Vagina (tissue), 2 donors: ENCODE measurements at places on chromosomes 5 and 9. TPM values are rescaled to one million over a fixed set of nuclear protein-coding genes. Genes with fewer than 3 reads are reported as not detected.

Gene SPATA31E1
- total RNA-seq: not detected

Gene LCN15
- total RNA-seq: not detected

Gene PAEP
- not detected for total RNA-seq

Gene FIBCD1
- not detected for total RNA-seq

Gene PITX1
- 141 TPM for total RNA-seq

Gene CD74
- 530 TPM for total RNA-seq

Gene ELOVL7
- total RNA-seq: 3.9 TPM

Gene SLC1A3
- total RNA-seq: 18.9 TPM

Gene CDKN2A
- total RNA-seq: 25.8 TPM

Gene CTNNA1
- 304 TPM for total RNA-seq

Gene ADRA1B
- total RNA-seq: 0.74 TPM

Gene SLC25A2
- not detected for total RNA-seq

Gene SPINK5
- total RNA-seq: 235 TPM

Gene PDCD1LG2
- 1.2 TPM for total RNA-seq

Gene PCDHB12
- 2.5 TPM for total RNA-seq

Gene UAP1L1
- total RNA-seq: 13.3 TPM

Gene PCDHA7
- total RNA-seq: 0.49 TPM

Gene NIPBL
- 67.8 TPM for total RNA-seq

Gene HMMR
- total RNA-seq: 9.3 TPM

Gene SLC34A3
- total RNA-seq: not detected

Gene SYK
- total RNA-seq: 12.0 TPM

Gene MYORG
- total RNA-seq: 4.4 TPM

Gene CAMK4
- total RNA-seq: 11.8 TPM

Gene UBE2B
- 68.3 TPM for total RNA-seq

Gene RUSC2
- 18.9 TPM for total RNA-seq

Gene TLE1
- 75.1 TPM for total RNA-seq

Gene ZFP62
- 22.3 TPM for total RNA-seq

Gene CCNI2
- total RNA-seq: not detected

Gene SPINK7
- total RNA-seq: 65.3 TPM

Gene NME5
- total RNA-seq: not detected

Gene ENTPD2
- 4.9 TPM for total RNA-seq

Gene UBE2QL1
- 2.5 TPM for total RNA-seq

Gene ARL14EPL
- total RNA-seq: not detected

Gene KCNV2
- not detected for total RNA-seq
